Stimulated activated CD8-positive, alpha-beta memory T cell treated with anti-CD3 and anti-CD28 coated beads, Interleukin-2, amount 100 ng/mL, for 48 hours (primary cell): ENCODE measurements at places on chromosomes 12 and 14.

- no peak for DNase-seq
These were observed 452.4 kb downstream of the RAD51B start for GRCh38 chr14:68271913-68272391.

DNA sequence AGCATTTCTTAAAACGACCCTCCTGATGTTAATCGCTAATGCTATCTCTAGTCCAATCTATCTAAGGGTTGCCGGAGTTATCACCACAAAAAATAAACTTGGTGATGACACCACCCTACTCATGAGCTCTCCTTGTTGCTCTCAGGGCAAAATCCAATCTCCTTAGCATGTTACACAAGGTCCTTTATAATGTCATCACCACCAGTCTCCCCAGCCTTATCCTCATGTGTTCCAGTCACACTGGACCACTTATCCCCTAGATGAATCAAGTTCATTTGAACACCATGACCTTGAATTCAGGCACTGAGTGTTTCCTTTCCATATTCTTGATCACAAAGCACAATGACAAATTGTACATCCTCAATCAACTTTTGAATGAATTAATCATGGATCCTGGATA is 19.0 kb upstream of the DRAM1 start:
- no peak for DNase-seq

DNA sequence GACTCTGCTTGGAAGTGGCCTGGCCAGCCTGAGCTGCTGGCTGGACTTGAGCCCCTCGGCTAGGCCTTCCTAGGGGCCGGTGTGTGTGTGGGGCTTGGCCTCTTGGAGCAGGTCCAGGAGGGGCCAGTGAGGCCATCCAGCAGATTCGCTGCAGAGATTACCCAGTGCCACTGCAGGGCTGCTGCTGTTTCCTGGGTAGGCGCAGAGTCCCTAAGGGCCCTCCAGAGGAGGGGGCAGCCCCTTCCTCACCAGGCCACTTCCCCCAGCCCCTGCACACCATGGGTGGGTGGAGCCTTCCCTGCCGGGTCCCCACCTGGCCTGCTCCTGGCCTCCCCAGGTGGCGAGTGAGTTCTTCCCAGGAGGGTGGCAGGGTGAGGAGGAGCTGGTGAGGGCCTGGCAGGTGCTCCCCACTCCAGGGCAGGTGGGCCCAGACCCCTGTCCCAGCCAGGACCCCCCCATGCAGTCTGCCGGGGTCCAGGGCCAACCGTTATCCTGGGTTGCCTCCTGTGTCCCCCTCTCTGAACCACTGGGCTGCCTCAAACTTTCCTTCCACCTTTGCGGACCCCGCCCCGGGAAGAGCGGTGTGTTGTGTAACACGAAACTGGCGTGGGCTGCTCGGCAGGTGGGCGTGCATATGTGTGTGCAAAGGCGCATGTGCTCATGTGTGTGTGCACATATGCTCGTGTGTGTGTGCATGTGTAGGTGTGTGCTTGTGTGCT is 25.1 kb downstream of the ASPG start:
- DNase-seq: no peak

DNA sequence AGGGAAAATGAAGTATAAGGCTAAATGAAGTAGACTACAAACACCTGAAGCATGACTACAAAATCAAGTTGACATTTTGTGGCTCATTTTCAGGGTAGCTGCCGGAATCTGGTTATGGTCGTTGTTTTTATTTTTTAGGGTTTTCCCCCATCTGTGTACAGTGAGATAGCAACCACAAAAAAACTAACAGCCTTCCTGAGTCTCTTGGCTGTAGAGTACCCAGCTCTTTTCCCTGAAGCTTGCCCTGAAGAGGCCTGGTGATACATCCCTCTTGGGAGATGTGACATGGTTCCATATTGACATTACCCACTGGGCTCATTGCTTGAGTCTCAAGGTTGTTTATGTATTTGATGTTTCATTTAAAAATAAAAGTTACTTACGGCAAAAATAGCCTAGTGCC is 424.0 kb downstream of the ZFP36L1 start:
- DNase-seq: no peak

DNA sequence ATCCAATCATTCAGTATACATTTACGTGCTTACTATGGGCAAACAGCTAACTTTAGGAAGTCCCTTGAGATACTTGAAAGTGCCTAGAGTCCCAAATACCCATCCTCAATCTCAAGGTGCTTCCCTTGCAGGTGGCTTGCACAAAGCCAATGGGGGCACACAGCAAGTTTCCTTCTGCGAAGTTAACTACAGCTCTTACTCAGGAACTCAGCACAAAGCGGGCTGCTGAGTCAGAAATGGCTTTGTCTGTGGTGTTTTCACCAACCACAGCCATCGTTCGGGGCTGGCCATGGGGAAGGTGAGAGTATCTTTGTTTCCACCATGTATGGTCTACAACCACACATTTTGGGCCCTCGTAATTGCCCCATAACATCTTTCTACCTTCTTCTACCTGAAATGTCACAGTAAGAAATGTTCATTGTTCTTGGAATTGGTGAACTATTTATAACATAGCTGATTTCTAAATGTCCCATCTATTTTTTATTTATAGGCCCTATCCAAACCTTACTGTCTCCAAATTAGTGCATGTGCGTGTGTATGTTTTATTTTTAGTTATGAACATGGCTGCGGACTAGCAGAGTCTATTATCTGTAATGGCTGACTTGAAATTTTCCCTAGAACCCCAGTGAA is 13.9 kb downstream of the MFAP5 start:
- peak; percentile 73 for DNase-seq

DNA sequence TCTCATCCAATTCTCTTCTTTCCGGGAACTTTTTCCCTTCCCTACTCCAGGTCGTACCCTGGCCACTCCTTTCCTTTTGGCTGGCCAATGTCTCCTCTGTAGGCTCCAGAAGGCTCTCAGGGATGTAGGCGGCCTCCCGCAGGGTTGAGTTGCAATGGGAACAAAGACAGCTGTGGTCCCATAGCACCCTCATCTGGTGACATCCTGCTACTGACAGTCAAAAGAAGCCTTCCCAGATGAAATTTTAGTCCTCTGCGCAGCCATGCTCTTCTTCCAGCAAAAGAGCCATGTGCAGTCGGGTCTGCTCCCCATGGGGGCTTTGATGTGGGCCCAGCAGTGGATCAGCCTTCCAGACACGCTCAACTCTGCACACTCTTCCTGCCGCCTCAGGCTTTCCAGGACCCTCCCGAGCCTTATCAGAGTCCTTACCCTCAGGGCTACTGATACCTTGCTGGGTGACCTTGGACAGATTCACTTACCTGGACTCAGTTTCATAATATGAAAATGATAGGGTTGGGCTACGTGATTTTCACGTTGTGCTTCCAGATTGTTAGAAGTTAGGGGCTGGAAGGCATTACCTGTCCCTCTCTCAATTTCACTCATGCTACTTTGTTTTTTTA is 5.5 kb upstream of the CELA1 start:
- DNase-seq: no peak

DNA sequence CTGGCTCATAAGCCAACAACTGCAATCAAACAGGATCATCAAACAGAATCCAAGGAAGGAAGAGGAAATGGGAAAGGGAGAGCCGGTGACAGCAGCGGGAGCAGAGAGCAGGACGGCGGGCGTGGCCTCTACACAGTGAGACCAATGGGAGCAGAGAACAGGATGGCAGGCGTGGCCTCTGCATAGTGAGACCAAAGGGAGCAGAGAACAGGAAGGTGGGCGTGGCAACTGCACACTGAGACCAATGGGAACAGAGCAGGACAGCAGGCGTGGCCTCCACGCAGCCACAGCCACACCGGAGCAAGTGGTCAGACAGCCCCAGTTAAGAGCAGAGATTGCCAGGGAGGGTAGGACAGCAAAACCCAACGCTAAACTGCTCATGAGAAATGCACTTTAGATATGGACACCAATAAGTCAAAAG is 16.4 kb downstream of the LRCOL1 start:
- peak; percentile 31 for DNase-seq

DNA sequence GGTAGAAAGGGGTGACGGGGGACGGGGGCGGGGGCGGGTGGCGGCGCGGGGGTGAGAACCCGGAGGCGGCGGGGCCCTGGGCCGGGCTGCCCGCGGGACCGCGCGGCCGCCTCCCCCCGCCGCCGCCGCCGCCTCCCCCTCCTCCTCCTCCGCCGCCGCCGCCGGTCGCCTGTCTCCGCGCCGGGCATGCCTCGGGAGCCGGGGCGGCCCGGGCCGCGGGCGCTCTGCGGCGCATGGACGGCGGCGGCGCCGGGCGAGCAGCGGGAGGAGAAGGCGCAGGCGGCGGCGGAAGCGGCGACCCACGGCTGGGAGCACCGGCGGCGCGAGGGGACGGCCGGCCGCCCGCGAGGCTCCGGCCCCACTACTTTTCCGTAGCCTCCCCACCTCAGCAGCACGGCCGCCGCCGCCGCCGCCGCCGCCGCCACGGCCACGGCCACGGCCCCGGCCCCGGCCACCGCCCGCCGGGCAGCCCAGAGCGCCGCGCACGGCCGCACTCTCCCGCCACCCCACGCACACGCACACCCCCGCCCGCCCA is at the start of gene NPAS3:
NPAS3 (plus strand) TSS at position 161 of the 535 bp plus-strand sequence.
- DNase-seq: no peak

DNA sequence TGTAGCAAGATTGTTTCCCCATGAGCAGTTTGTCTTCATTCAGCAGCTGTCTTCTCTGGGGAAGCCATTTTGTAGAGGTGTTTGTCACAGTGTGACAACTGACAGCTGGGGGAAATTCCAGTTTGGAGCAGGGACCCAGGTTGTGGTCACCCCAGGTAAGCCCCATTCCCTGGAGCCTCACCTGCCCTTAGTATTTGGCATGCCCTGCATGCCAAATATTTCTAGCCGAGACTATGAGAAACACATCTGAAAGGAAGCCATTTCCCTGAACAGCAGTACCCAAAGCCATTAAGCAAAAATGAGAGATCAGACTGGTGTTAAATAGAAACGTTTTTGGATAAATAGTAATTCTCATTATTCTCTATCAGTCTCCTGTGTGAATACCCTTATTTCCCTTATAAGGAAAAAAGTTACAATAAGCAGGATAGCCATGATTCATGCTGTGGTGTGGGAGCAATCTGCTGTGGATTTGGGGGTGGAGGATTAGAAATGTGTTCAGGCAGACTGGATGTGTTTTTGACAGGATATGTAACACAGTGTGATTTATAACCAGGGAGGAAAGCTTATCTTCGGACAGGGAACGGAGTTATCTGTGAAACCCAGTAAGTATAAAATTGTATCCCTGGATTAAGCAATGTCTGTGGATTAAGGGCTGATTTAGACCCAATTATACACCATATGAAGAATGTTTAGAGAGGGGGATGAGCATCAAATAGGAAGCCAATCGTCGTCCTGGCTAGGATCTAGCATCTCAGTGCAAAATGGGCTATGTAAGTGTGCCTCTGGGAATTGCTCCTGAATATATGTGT is 68.9 kb downstream of the DAD1 start:
- DNase-seq: no peak

- no peak for DNase-seq
These were observed 445.4 kb downstream of the BCL11B start for GRCh38 chr14:98826618-98827017.

GRCh38 chr12:1591543-1591942 is 2.8 kb downstream of the FBXL14 start:
- no peak for DNase-seq

GRCh38 chr14:53306911-53307310 is 153.8 kb upstream of the DDHD1 start:
- no peak for DNase-seq

GRCh38 chr12:104219908-104220404 is 4.4 kb downstream of the TXNRD1 start:
- DNase-seq: peak; percentile 51

DNA sequence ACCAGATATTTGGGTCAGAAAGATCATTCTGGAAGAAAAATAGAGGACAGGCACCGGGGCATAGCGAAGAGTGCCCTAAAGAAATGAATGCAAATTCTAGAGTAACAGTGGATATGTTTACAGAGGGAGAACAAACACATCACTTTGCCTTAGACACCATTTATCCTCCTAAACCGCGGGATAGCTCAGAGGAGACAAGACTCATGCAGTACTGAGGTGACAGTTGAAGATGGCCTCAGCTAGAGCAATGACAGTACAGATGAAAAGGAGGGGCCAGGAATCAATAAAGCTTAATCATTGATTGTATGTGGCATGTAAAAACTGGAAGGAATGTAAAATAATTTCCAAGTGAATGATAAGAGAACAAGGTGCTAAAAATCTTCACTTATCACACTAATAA is 10.5 kb upstream of the PPP1R12A start:
- no peak for DNase-seq

GRCh38 chr14:35285168-35286002 is 6.8 kb upstream of the PSMA6 start:
- no peak for DNase-seq

- DNase-seq: no peak
These were observed 109.7 kb downstream of the ANO4 start for GRCh38 chr12:100904270-100904669.

GRCh38 chr12:905261-906031 is 44.0 kb downstream of the RAD52 start:
- no peak for DNase-seq

DNA sequence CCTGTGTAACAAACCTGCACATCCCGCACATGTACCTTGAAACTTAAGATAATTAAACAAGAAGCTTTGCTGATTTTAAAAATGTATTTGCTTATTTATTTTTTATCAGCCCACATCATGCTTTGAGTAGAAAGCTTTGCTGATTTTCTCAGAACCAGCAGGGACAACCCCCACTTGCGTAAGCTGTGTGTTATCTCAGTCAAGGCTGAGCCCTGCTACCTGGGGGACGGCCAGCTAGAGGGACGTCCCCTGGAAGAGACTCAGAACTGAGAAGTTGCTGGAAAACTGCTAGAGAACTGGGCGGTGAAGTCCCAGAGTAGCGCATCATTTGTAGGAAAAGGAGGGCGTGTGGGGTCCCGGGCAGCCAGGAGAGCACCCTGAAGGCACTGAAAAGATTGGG is 4.1 kb upstream of the PLEK2 start:
- DNase-seq: no peak

DNA sequence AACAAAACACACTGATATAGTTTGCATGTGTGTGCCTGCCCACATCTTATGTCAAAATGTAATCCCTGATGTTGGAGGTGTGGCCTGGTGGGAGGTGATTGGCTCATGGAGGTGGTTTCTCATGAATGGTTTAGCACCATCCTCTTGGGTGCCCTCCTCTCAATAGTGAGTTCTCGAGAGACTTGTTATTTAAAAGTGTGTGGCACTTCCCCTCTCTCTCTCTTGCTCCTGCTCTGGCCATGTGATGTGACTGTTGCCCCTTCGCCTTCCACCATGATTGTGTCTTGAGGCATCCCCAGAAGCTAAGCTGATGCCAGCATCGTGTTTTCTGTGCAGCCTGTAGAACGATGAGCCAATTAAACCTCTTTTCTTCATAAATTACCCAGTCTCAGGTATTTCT is 454.1 kb upstream of the DCN start:
- DNase-seq: no peak

- peak; percentile 75 for DNase-seq
These were observed 126.1 kb downstream of the GCH1 start for GRCh38 chr14:54776361-54777001.

DNA sequence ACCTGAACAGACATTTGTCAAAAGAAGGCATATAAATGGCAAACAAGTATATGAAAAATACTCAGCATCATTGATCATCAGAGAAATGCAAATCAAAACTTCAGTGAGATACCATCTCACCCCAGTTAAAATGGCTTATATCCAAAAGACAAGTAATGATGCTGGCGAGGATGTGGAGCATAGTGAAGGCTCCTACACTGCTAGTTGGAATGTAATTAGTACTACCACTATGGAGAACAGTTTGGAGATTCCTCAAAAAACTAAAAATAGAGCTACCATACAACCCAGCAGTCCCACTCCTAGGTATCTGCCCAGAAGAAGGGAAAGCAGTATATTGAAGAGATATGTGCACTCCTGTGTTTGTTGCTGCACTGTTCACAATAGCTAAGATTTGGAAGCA is 146.1 kb downstream of the TGFB3 start:
- DNase-seq: no peak
